ENCODE measurements at places on chromosomes 7 and 10.

- DNase-seq = no peak
Measured at GRCh38 chr7:33720870-33721269, 184.5 kb upstream of the BMPER start.

GRCh38 chr7:129950191-129950932 lies 2.4 kb downstream of the UBE2H start:
- DNase-seq = no peak

- no peak for DNase-seq
Measured at GRCh38 chr10:113651021-113651420, 12.8 kb downstream of the NRAP start.

DNA sequence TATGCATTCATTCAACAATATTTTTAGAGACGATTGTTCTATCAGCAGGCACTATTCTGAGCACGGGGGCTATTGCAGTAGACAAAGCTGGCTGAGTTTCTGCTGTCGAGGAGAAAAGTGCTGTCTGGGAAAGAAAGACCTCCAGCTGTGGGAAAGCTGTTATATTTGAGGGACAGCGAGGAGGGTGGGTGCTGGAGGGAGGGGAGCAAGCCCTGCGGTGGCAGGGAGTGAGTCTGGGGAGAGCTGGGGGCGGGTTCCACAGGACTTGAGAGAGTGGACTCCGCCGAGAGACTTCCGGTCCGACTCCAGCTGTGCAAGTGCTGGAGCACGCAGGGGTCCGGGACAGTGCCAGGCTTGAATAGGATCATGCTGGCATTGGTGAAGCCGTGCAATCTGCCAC lies 602.1 kb upstream of the FOXK1 start:
- DNase-seq = no peak

DNA sequence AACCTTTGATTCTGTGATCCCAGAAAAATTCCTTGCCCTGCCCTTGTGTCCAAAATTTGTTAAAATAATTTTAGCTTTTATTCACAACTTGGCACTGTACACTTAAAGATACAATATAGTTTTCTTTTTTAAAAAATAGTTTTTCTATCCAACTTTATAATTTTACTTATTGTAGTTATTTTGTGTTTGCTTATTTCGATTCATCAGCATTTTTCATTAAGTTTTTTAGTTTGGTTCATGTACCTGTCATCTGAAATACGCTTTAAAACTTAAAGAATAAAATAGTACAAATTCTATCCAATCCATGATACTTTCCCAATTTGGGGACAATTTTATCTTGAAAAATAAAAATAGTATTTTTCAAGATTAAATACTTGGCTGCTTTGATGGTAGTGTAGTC lies 514.8 kb downstream of the AUTS2 start:
- no peak for DNase-seq

DNA sequence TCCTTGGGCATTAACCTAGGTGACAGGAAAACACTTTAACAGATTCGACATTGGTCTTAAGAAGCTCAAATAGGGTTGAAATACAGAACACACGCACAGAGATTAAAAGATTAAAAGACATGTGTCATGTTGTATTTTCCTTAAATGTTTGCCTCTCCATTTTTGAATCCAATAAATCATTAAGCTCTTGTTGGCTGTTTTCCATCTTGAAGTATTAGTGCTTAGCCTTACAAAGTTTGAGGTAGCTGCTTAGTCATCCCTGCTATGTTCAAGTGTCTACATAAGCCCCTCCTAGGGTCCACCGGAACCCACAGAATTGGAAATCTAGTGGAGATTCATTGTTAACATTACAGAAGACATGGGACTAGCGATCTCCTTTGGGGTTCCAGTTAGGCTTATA lies 12.7 kb upstream of the GJD4 start:
- no peak for DNase-seq

DNA sequence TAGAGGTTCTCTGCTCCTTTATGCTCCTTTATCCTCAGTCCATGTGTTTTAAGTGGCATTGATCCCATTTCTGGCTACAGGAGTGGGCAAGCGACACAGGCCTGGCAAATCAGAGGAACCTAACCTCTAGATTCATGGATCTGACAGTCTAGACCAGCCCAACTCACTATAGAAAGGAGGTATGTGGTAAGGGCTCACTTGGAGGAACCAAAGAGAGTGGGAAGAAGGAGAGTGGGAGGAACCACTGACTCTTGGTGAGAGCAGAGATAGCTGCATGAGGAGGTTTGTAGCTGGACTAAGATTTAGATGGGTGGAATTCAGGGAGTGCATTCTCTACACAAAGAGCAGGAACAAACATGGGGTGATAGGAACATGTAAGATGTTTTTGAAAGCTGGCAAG lies 11.6 kb upstream of the FRAT1 start:
- no peak for DNase-seq

- DNase-seq = no peak
Measured at GRCh38 chr7:24576171-24577025, 3.1 kb downstream of the PALS2 start.

GRCh38 chr7:132655131-132655727 lies 79.0 kb upstream of the PLXNA4 start:
- peak; percentile 23 for DNase-seq

DNA sequence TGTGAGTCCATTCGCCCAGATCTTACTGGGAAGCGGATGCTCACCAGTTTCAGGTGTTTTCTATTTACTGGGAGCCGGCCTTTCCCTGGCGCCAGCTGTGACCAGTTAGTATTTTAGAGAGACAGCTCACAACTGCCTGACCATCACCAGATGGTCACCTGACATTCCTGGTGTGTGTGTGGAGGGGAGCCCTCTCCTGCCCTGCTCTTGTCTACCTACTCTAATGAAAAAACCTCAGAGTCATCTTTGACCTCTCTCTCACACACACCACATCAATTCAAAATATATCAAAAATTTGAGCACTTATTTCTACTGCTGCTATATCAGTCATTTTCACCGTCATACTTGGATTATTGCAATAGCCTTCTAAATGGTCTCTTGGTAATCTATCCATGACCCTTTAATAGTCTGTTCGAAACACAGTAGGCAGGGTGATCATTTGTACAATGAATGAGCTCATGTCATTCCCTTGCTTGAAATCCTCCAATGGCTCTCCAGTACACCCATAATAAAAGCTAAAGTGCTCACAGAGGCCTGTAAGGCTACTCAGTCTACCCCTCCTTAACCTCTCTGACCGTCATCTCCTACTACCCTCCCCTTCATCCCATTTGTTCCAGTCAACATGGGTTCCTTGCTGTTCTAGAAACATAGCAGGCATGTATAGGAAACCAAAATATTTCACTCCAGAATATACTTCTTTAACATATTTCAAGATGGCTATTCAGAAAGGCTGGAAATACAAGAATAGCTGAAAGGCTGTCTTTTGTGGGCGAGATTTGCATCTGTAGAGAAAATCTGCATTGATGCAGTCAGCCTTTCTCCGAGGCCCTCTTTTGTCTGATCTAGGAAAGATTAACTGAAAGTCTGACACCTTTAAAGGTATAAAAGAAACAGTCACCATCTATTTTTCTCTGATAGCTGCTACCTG lies 17.5 kb upstream of the NT5C3A start:
- DNase-seq = no peak

- DNase-seq = no peak
Measured at GRCh38 chr7:33041631-33042428, 20.7 kb downstream of the NT5C3A start.

DNA sequence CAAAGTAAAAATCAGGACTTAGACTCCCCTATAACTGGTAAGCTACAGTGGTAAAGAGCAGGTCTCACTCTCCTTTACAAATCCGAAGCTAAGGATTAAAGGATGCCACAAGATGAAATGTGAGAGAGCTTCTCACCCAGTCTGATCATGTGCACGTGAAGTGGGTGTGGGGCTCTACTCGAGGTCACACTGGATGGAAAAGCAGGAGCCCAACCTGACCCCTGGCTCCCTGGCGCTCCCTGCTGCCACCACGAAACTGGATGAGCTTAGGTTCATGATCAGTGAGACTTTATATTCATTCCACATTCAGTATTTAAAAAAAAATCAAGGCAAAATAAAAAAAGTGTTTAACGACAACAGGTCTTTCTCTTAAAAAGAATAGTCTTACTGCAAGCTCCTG lies 21.7 kb upstream of the FOXI2 start:
- no peak for DNase-seq

- DNase-seq = no peak
Measured at GRCh38 chr10:69865450-69865849, 63.7 kb downstream of the COL13A1 start.

- DNase-seq = no peak
Measured at GRCh38 chr7:30309302-30309701, 24.9 kb downstream of the ZNRF2 start.

DNA sequence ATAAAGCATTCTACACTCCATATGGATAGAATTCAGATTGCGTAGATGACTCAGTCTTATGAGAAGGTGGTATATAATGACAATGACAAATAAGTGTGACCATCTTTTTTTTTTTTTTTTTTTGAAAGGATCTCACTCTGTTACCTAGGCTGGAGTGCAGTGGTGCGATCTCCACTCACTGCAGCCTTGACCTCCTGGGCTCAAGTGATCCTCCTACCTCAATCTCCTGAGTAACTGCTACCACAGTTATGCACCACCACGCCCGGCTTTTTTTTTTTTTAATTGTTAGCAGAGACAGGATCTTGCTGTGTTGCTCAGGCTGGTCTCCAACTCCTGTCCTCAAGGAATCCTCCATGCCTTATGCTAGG lies 43.2 kb upstream of the NRP1 start:
- DNase-seq = no peak

DNA sequence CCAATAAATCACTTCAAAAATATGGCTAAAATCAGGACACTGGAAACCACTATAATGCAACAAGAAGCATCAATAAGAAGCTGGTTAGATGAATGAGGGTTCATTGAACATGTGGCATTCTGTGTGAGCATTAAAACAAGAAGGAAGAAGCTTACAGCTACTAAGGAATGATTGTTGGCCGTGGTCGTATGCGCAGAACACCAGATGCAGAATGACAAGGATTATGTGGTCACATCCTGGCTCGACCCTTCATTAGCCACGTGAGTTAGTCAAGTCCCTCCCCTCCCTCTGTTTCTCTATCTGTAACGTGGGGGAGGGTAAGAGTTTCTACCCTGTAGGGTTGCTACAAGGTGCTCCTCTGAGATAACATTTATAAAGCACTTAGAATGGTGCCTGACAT lies 174.3 kb downstream of the ADAM12 start:
- no peak for DNase-seq

DNA sequence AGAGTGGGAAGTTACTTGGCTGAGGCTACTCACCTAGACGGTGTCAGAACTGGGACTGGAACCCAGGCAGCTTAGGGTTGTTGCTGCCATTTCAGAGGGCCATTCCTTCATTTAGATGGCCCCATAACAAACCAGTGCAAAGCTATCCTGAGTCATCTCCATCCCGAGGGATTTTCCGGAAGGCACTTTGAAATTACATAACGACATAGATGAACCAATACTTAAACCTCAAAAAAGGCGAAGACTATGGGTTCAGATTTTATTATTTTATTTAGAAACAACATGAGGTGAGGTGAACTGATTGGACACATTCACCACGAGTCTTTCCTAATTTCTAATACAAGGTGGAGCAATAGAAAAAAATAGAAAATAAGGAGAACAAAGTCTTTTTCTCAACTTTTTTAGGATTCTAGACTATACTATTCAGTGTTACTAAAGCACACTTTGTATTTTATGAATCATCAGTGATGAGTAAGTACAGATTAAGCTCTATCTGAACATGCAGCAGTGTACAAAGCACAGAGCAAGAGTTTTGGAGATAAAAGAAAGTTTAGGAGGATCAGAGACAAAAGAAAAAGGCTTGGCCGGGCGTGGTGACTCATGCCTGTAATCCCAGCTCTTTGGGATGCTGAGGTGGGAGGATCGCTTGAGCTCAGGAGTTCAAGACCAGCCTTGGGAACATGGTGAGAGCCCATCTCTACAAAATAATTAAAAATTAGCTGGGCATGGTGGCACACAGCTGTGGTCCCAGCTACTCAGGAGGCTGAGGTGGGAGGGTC lies 79.5 kb upstream of the SVIL start:
- DNase-seq = no peak

DNA sequence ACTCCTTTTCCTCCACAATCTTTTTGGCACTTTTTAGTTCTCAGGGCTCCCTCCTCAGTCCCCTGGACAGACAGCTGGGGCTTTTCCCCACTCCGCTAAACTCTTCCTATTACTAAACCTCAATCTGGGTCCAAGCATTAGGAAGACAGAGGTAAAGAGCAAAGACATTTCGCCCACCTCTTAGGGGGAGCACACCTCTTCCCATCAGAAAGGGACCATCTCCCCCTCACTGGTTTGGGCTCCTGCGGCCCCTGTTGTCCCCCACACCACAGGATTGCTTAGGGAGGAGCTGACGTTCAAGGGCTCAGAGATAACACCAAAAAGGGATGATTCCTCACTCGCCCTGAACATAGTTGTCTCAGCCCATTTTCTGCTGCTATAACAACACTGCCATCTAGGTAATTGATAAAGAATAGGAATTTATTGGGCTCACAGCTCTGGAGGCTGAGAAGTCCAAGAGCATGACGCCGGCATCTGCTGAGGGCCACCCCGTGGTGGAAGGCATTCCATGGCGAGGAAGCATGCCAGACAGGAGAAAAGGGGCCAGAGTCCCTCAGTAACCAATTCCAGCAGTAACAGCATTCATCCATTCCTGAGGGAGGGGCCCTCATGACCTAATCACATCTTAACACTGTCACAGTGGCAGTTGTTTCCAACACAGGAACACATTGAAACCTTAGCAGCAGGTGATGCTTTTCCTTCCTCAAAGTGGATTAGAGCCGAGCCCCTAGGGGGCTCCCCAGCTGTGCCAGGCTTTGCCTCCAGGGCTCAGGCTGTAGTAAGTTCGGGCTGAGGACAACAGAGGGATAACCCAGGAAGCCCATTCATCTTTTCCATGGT lies 209.6 kb downstream of the EBF3 start:
- DNase-seq = no peak

DNA sequence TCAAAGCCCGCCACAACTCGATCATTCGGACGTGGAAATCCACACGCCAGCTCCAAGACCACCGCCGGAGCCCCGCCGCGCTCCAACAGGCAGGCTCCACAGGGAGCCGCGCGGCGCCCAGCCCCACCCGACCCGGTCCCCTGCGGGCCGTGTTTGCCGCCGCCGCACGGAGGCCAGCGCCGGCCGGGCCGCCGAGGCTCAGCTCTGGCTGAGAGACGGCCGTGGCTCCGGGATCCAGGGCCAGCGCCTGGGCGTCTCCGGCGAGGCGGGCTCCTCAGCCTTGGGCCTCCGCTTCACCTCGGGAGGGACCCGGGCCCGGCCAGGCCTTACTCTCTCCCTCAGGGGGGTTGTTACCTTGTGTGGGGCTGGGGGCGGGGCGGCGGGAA lies 333 bp downstream of the SMNDC1 start:
- DNase-seq = no peak
